ENCODE measurements at places on chromosomes 3 and 15. TPM values are rescaled to one million over a fixed set of nuclear protein-coding genes. Genes with fewer than 3 reads are reported as not detected.
A peak's percentile ranks its signal among the peaks of the same experiment; 100 is the strongest.

GRCh38 chr3:39013289-39013688 is 38.5 kb downstream of the SCN11A start:
- no peak overlapping the region for H3K27ac ChIP-seq
- no peak overlapping the region for H3K4me3 ChIP-seq

DNA sequence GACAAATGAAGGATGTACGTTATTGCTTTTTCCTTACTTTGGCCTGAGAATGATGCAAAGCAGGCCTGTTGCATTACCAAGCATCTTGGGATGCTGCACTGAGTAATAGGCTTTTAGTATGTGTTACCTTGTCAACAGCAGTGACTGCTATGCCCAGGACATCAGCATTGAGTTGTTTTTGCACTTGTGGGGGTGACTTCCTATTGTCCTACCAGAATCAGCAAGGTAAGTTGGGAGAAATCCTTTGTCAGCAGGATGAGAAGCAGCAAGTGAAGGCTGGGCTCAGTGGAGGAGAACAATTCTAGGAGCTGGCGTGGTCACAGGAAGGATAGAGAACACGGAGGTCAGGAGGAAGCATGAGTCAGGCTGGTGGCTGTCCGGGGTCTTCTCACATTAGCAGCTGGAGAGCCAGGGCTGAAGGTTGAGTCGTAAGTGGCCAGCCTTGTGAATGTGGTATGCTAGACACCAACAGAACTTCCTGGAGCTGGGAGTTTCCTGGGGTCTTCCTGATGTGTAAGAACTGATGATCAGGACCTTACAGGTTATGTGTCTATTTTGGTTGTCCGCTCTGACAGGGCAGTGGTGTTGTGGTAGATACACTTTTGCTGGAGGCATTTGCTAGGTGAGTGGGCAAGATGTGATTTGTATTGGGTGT is 142.7 kb downstream of the FNDC3B start:
- no peak overlapping the region for H3K4me3 ChIP-seq
- no peak overlapping the region for H3K27ac ChIP-seq
- peaks cover 22% of the 10 kb centered on the region for H3K4me1 ChIP-seq
- H3K36me3 ChIP-seq, result peaks cover 5% of the 10 kb centered on the region

DNA sequence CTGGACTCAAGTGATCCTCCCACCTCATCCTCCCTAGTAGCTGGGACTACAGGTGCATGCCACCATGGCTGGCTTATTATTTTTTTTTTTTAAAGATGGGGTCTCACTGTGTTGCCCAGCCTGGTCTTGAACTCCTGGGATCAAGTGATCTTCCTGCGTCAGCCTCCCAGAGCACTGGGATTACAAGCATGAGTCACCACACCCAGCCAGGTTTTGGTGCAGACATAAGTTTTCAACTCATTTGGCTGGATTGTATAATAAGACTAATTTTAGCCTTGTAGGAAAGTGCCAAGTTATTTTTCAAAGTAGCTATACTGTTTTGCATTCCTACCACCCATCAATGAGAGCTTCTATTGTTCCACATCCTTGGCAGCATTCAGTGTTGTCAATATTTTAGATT is 32.1 kb downstream of the BUB1B start:
- H3K4me1 ChIP-seq, result peaks cover 16% of the 10 kb centered on the region
- DNase-seq, result no peak
- no peak overlapping the region for H3K27ac ChIP-seq
- no peaks in the 10 kb centered on the region for H3K27me3 ChIP-seq
- H3K36me3 ChIP-seq, result peaks cover 61% of the 10 kb centered on the region
- no peak overlapping the region for H3K4me3 ChIP-seq

GRCh38 chr3:125957674-125958510 is 11.1 kb upstream of the ROPN1B start:
- H3K4me3 ChIP-seq, result no peak overlapping the region
- H3K27ac ChIP-seq, result no peak overlapping the region
- H3K27me3 ChIP-seq, result peaks cover 26% of the 10 kb centered on the region
- no peaks in the 10 kb centered on the region for H3K36me3 ChIP-seq
- no peak for DNase-seq

DNA sequence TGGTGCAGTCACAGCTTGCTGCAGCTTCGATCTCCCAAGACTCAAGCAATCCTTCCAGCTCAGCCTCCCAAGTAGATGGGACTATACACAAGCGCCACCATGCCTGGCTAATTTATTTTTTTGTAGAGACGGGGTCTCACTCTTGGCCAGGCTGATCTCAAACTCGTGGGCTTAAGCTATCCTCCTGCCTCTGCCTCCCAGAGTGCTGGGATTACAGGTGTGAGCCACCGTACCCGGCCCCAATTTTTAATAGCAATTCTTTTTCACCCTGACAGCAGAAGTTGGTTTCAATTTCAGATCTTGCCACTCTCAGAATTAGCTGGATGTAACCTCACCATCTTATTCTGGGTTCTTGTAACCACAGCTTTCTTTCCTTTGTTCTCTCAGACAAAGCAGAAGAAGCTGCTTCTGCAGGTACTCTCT is 64.8 kb downstream of the TRIM71 start:
- peak; percentile 30 for DNase-seq
- peaks cover 5% of the 10 kb centered on the region for H3K27me3 ChIP-seq
- H3K36me3 ChIP-seq, result no peaks in the 10 kb centered on the region
- H3K27ac ChIP-seq, result no peak overlapping the region
- H3K4me1 ChIP-seq, result peaks cover 11% of the 10 kb centered on the region

DNA sequence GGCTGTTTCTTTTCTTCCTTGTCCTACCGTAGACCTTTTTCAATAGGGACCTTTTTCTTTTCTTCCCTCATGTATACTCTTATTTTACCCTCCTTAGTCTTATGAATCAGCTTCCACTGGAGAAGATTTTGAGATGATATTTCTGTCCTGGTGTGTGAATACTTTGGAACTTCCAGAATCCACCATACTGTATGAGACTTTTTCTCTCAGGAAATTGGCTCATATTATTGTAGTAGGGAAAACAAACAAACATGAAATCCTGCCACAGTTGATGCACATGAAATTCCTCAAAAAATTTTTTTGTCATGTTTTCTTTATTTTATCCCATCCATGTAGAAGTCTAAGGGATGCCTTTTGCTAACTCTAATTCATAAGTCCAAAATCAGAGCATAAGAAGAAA is 289.3 kb upstream of the PLSCR5 start:
- no peak overlapping the region for H3K27ac ChIP-seq
- H3K4me1 ChIP-seq, result no peaks in the 10 kb centered on the region
- no peaks in the 10 kb centered on the region for H3K36me3 ChIP-seq
- no peaks in the 10 kb centered on the region for H3K27me3 ChIP-seq
- H3K4me3 ChIP-seq, result no peak overlapping the region

GRCh38 chr3:49813497-49814174 is at the start of gene UBA7:
Gene UBA7, minus strand, starts transcription at chr3:49813953. Its CDS starts 166 bp downstream, at chr3:49813787.
- H3K36me3 ChIP-seq, result peaks cover 9% of the 10 kb centered on the region
- peaks cover 28% of the 10 kb centered on the region for H3K4me1 ChIP-seq
- DNase-seq, result peak; percentile 51
- peak within 1 kb of the TSS; percentile 92 for H3K4me3 ChIP-seq
- no peaks in the 10 kb centered on the region for H3K27me3 ChIP-seq

DNA sequence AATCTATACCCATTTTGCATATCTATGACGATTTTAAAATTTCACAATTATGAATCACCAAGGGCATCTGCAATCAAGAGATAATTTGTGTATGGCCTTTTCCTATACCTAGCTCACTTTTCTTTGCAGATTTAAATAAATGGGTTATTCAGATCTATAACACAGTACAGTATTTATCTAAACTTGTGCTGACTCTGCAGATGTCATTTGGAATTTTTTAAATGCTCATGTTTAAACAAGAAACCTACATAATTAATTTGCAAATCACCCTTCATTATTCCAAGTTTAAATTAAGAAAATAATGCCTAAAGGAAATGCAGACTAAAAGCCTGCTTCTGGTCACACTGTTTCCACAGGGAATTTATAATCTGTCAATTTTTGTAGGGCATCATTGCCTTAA is 284.2 kb downstream of the SI start:
- H3K4me3 ChIP-seq, result no peak overlapping the region
- no peaks in the 10 kb centered on the region for H3K36me3 ChIP-seq
- no peaks in the 10 kb centered on the region for H3K27me3 ChIP-seq
- H3K4me1 ChIP-seq, result no peaks in the 10 kb centered on the region
- H3K27ac ChIP-seq, result no peak overlapping the region
- DNase-seq, result no peak

DNA sequence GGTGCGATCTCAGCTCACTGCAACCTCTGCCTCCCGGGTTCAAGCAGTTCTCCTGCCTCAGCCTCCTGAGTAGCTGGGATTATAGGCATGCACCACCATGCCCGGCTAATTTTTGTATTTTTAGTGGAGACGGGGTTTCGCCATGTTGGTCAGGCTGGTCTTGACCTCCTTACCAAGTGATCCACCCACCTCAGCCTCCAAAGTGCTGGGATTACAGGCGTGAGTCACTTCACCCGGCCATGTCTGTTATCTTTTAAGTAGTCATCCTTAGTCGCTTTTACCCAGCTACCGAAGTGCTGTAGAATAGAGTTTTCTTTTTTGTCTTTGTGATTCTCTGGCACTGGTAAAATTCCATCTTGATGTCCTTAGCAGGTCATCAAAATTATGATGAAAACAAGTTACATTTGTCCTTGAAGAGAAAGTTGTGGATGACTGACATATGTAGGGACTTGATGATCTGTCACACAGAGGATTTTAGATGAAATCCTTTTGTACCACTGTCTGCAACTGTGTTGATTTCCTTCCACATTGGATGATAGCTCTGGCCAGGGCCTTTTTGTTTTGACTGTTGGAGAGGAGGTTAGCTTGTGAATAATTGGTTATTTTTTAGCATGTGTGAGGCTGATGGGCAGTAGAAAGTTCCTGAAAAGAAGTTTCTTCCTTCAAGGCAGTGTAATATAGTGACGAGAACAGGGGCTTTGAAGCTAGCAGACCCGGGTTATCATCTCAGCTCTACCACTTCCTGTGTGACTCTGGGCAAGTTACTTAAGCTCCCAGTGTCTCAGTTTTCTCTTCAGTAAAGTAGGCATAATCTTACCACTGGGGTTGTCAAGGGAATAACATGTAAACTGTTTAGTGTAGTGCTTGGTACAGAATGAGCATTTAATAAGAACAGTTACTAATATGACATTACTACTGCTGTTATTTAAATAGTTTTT is 18.8 kb downstream of the ATG7 start:
- peak overlapping the region; percentile 89 for H3K27ac ChIP-seq
- peak; percentile 49 for DNase-seq
- H3K4me1 ChIP-seq, result peaks cover 56% of the 10 kb centered on the region
- H3K27me3 ChIP-seq, result no peaks in the 10 kb centered on the region
- peaks cover 48% of the 10 kb centered on the region for H3K36me3 ChIP-seq

CSTA gene
- total RNA-seq, result not detected

STXBP5L gene
- not detected for total RNA-seq

AQP9 gene
- total RNA-seq, result not detected

PROS1 gene
- not detected for total RNA-seq

ADAMTS17 gene
- 1.5 TPM for total RNA-seq

All from activated CD8-positive, alpha-beta T cell treated with anti-CD3 and anti-CD28 coated beads for 36 hours (primary cell).